Fibroblast of lung (primary cell): ENCODE measurements at places on chromosomes 13 and 19.

DNA sequence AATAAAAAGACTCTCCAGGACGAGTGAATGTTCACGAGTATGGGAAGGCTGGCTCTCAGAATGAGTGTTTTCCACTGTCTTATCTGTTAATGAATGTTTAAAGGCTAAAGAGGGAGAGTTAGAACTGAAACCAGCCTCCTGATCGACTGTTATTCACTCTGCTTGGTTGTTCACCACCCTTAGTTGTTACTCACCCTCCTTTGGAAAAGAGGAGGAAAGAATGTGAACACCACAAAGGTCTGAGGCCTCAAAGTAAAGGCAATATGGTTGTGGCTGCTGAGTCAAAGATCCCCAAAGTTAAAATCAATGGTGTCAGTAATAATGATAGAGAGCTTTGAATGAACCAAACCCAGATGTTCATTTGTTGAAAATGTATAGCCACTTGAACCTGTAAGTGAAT lies 1793.2 kb upstream of the PCDH20 start:
- H3K4me3 ChIP-seq: no peak overlapping the region
- H3K4me1 ChIP-seq: no peaks in the 10 kb centered on the region
- H3K27ac ChIP-seq: no peak overlapping the region
- H3K36me3 ChIP-seq: no peaks in the 10 kb centered on the region

- peak within 1 kb of the TSS; percentile 93 for H3K27ac ChIP-seq
- no peaks in the 10 kb centered on the region for H3K36me3 ChIP-seq
- peaks cover 3% of the 10 kb centered on the region for H3K4me1 ChIP-seq
- DNase-seq: peak; percentile 86
- peak within 1 kb of the TSS; percentile 92 for H3K4me3 ChIP-seq
Observed at GRCh38 chr13:46552889-46553520, at the start of gene LRCH1. Gene LRCH1, plus strand, starts transcription at chr13:46553170. Its CDS starts 227 bp downstream, at chr13:46553397.

GRCh38 chr13:20388184-20388583 lies 137.5 kb downstream of the CRYL1 start:
- H3K4me3 ChIP-seq: no peak overlapping the region
- no peaks in the 10 kb centered on the region for H3K36me3 ChIP-seq
- H3K27ac ChIP-seq: no peak overlapping the region
- peaks cover 2% of the 10 kb centered on the region for H3K27me3 ChIP-seq

DNA sequence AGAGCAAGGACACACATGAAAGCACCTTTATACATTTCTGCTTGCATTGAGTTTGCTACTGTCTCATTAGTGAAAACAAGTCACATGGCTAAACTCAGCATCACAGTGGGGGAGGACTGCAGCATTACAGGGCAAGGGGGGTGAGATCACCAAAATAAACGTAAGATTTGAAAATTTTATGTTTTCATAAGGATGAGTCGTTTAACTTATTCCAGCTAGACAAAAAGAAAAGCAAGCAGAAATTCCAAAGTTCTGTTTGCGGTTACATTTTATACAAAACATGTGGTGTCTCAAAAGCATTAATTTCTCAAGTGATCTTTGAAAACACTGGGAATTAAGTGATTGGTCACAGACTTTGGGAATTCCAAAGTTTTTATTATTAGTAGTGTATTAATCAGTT lies 261.4 kb upstream of the RXFP2 start:
- DNase-seq: peak; percentile 74
- H3K4me3 ChIP-seq: no peak overlapping the region
- H3K36me3 ChIP-seq: no peaks in the 10 kb centered on the region
- no peak overlapping the region for H3K27ac ChIP-seq

DNA sequence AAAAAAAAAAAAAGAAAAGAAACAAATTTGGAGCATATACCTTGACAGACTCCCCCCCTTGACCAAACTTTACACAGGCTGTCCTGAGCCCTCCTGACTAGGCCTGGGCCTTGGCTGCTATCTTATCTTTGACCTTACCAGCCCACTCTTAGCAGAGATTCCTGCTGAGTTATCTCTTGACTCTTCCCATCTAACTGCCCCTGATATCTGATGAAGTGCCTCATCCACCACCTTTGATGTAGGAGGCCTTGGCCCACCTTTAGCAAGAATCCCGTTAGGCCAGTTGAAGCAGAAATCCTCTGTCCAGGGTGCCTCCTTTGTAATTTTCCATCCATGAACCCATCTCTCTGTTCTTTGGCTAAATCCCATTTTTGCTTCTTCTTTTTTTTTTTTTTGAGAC lies 43.6 kb downstream of the NLRP12 start:
- H3K27ac ChIP-seq: no peak overlapping the region
- no peaks in the 10 kb centered on the region for H3K36me3 ChIP-seq
- H3K4me3 ChIP-seq: no peak overlapping the region
- no peaks in the 10 kb centered on the region for H3K4me1 ChIP-seq
- H3K27me3 ChIP-seq: no peaks in the 10 kb centered on the region

DNA sequence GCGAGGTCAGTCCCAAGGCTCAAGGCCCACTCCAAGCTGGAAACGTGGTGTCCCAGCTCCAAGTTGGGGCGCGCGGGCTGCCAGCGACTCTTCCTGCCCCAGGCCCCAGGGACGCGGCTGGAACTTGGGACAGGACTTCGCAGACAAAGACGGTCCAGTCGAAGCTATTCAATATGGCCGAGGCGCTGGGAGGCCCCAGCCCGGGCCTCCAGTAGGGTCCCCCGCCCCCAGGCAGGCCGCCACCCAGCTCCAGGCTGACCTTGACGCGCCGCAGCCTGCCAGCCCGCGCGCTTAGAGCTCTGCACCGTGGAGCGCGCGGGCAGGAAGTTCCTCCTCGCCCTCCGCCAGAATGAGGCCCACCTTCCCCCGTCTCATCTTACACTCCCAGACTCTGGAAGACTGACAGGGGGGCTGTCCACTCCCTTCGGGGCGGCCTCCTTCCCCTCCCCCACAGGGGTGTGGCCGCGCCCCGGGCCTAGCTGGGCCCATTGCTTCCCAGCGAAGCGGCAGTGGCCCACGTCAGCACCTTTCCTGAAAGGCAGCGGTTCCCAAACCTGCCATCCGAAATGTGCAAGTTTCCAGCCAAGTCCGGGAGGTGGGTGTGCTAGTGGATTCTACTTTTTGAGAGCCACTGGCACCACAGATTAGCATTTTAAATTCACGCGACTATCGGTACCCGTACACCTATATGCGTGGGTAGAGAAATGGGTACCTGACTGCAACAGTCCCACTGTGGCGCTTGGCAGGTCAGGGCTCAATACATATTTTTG lies at the start of gene CCDC8:
Gene CCDC8 (minus strand): TSS at position 303 of the 770 bp plus-strand sequence. CDS start 754 bp downstream, outside the sequence.
- peak; percentile 98 for DNase-seq
- no peaks in the 10 kb centered on the region for H3K27me3 ChIP-seq
- peaks cover 4% of the 10 kb centered on the region for H3K4me1 ChIP-seq
- H3K27ac ChIP-seq: peak within 1 kb of the TSS; percentile 44
- H3K36me3 ChIP-seq: no peaks in the 10 kb centered on the region

DNA sequence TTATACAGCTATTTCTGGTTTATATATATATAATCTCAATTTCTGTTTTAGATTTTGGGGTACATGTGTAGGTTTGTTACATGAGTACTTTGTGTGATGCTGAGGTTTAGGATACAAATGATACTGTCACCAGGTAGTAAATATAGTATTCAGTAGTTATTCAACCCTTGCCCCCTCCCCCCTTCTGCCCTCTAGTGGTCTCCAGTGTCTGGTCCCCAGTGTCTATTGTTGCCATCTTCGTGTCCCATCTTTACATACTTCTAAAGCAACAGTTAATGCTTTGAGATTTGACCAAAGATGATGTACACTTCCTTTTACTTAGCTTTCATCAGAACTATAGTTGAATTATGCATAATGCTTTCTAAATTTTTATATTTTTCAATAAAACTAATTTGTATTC lies 1623.4 kb upstream of the PRR20A start:
- H3K27me3 ChIP-seq: no peaks in the 10 kb centered on the region
- DNase-seq: no peak

- H3K27me3 ChIP-seq: no peaks in the 10 kb centered on the region
- no peaks in the 10 kb centered on the region for H3K4me1 ChIP-seq
- H3K27ac ChIP-seq: no peak overlapping the region
- no peaks in the 10 kb centered on the region for H3K36me3 ChIP-seq
Observed at GRCh38 chr19:6543866-6544347, 13.1 kb downstream of the TNFSF9 start.

- H3K4me1 ChIP-seq: no peaks in the 10 kb centered on the region
- no peaks in the 10 kb centered on the region for H3K36me3 ChIP-seq
- no peak overlapping the region for H3K4me3 ChIP-seq
- H3K27ac ChIP-seq: no peak overlapping the region
- no peak for DNase-seq
Observed at GRCh38 chr19:30930941-30931706, 418.1 kb downstream of the TSHZ3 start.

DNA sequence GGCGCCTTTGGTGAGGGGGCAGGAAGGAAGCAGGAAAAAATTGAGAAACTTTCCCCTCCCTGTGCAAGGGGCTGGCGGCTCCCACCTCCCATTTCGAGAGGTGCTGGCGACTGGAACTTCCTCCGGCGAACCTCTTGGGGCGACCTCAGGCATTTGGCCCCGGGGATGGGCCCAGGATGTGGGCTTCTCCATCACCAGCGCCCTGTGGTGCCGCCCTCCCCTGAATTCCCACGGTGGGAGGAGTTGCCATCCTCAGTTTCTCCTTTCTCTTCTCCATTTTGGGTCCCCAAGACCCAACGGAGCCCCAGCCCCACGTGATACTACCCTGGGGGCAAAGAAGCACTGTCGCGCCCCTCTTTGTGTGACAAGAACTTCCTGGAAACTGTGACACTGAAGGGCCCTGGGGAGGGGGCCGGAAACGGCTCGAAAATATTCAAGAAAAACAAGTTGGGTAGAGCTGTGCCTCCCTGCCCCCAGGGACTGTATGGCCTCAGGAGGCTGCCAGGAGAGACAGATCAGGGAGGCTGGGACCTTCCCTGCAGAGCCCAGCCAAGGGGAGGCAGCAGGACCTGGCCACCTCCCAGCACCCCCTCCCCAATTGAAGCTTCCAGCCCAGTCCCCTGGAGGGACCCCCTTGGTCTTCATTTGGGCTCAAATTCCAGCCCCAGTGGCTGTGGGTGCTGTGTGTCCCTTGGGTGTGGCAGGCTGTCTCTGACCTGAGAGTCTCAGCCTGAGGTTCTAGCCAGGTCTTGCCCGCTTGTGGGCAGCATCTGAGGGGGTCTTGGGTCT lies 16.2 kb upstream of the AP1M2 start:
- peaks cover 6% of the 10 kb centered on the region for H3K4me1 ChIP-seq
- H3K4me3 ChIP-seq: peak overlapping the region; percentile 88

- no peaks in the 10 kb centered on the region for H3K27me3 ChIP-seq
- H3K36me3 ChIP-seq: no peaks in the 10 kb centered on the region
- no peak overlapping the region for H3K27ac ChIP-seq
- H3K4me1 ChIP-seq: peaks cover 4% of the 10 kb centered on the region
- no peak for DNase-seq
- H3K4me3 ChIP-seq: no peak overlapping the region
Observed at GRCh38 chr13:97974773-97975172, 21.3 kb downstream of the IPO5 start.

- H3K4me1 ChIP-seq: peaks cover 4% of the 10 kb centered on the region
- no peak overlapping the region for H3K4me3 ChIP-seq
- no peak overlapping the region for H3K27ac ChIP-seq
- peak; percentile 34 for DNase-seq
Observed at GRCh38 chr13:45142440-45143345, 22.4 kb downstream of the GTF2F2 start.

- no peaks in the 10 kb centered on the region for H3K36me3 ChIP-seq
- H3K4me3 ChIP-seq: no peak overlapping the region
- no peak for DNase-seq
Observed at GRCh38 chr13:91698767-91699166, 300.3 kb downstream of the GPC5 start.

GRCh38 chr19:32053861-32054260 lies 291.5 kb upstream of the ZNF507 start:
- no peaks in the 10 kb centered on the region for H3K36me3 ChIP-seq
- DNase-seq: no peak
- H3K27me3 ChIP-seq: no peaks in the 10 kb centered on the region
- no peaks in the 10 kb centered on the region for H3K4me1 ChIP-seq
- H3K4me3 ChIP-seq: no peak overlapping the region

- peak; percentile 54 for DNase-seq
- no peaks in the 10 kb centered on the region for H3K27me3 ChIP-seq
- peak overlapping the region; percentile 29 for H3K4me3 ChIP-seq
- H3K36me3 ChIP-seq: no peaks in the 10 kb centered on the region
Observed at GRCh38 chr19:48716562-48717291, 2.8 kb downstream of the MAMSTR start.

DNA sequence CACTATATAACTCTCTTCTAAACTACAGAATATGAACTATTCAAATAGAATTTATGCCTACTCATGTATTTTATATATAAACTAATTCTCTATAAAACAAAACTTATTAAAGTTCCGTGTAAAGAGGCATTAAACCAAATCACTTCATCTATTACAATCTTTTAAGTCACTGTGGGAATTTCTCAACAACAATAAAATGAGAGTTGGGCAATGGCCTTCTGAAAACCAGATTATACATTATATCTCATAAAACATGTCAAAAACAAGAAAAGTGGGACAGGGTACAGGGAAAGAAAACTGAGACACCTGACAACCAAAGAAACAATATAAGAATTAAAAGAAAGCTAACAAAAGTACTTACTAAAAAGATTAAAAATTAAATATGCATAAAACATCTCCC lies 145.2 kb downstream of the DIAPH3 start:
- no peaks in the 10 kb centered on the region for H3K27me3 ChIP-seq
- no peak for DNase-seq
- H3K36me3 ChIP-seq: no peaks in the 10 kb centered on the region
- no peaks in the 10 kb centered on the region for H3K4me1 ChIP-seq
- no peak overlapping the region for H3K4me3 ChIP-seq

GRCh38 chr19:49892716-49893115 lies 4.0 kb downstream of the IL4I1 start:
- H3K4me3 ChIP-seq: no peak overlapping the region
- H3K27ac ChIP-seq: no peak overlapping the region
- DNase-seq: no peak
- H3K4me1 ChIP-seq: peaks cover 7% of the 10 kb centered on the region

DNA sequence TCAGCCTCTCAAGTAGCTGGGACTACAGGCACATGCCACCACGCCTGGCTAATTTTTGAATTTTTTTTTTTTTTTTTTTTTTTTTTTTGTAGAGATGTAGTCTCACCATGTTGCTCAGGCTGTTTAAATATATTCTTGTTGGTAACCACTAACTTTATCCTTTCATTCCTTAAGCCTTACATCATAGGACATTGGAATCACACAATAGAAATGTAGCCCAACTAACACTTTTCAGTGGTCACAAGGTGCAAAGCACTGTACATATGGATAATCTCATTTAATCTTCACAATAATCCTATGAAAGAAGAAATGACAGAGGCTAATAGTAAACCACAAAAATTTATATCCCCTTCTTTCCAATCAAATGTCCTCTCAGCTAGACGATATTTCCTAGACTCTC lies 417.8 kb upstream of the DACH1 start:
- H3K27me3 ChIP-seq: no peaks in the 10 kb centered on the region
- no peaks in the 10 kb centered on the region for H3K4me1 ChIP-seq
- H3K4me3 ChIP-seq: no peak overlapping the region
- no peak for DNase-seq
- no peaks in the 10 kb centered on the region for H3K36me3 ChIP-seq
- no peak overlapping the region for H3K27ac ChIP-seq

DNA sequence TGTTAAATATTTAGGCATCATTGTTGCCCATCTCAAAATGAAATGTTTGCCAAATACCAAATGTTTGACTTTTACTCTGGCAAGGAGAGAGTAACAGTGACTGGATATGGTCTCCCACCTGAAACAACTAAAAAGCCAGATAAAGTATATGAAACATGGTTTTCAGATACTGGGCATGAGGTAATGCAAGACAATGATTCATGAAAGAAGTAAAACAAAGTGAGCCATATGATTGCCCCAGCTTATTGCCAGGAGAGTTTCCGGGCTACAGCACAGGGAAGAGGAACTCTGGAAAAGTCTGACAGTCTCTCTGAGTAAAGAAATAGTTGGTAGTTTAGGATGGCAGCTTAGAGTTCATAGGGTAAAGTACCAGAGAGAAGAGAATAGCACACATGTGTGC lies 354.6 kb downstream of the DNAJC15 start:
- H3K4me3 ChIP-seq: no peak overlapping the region
- no peaks in the 10 kb centered on the region for H3K36me3 ChIP-seq
- H3K27ac ChIP-seq: no peak overlapping the region
